ENCODE measurements at places on chromosomes 6 and 20. TPM values are rescaled to one million over a fixed set of nuclear protein-coding genes. Genes with fewer than 3 reads are reported as not detected.

DNA sequence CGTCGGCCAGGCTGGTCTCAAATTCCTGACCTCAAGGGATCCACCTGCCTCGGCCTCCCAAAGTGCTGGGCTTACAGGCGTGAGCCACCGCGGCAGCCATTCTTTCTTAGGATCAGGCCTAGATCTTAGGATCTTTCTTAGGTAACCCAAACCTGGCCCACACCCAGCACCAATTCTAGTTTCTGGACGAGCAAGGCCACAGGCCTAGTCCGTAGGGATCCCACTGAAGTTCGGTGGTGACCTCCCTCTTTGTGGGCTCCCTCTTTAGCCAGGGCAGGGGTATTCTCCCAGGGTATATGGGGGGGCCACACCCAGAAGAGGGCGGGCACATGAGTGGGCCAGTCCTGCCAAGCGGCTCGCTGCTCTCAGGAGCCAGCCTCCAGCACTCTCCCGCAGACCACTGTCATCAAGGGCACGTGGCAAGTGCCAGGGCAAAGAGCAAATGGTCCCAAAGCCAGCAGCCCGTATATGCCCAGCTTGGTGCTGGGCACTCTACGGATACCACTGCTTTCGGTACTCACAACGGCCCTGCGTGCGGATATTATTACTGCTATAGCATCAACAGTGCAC, 6.5 kb downstream of the PXDC1 start:
- no peak for DNase-seq

DNA sequence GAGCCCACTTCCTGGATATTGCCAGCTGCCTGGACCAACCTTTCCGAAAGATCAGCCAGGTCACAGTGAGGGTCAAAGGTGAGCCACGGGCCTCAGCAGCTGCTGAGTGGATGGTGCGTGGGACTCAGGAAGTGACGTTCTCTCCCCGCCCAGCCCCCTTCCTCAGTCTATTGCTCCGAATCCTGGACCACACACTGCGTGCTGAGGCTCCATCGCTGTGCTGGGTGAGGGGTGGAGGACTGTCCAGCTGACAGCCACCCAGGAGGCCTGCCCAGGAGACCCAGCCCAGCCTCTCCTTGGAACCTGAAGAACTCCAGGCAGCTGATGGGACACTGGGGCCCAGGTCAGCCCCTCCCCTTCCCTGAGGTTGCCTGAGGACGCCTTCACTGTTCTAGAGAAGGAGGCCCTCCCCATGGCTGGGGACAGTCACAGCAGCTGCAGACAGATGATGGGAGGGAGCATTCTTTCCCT, 94.4 kb upstream of the CD93 start:
- no peak for DNase-seq

- DNase-seq: peak; percentile 62
Observed at GRCh38 chr20:62795023-62795761, 1.1 kb upstream of the MRGBP start.

DNA sequence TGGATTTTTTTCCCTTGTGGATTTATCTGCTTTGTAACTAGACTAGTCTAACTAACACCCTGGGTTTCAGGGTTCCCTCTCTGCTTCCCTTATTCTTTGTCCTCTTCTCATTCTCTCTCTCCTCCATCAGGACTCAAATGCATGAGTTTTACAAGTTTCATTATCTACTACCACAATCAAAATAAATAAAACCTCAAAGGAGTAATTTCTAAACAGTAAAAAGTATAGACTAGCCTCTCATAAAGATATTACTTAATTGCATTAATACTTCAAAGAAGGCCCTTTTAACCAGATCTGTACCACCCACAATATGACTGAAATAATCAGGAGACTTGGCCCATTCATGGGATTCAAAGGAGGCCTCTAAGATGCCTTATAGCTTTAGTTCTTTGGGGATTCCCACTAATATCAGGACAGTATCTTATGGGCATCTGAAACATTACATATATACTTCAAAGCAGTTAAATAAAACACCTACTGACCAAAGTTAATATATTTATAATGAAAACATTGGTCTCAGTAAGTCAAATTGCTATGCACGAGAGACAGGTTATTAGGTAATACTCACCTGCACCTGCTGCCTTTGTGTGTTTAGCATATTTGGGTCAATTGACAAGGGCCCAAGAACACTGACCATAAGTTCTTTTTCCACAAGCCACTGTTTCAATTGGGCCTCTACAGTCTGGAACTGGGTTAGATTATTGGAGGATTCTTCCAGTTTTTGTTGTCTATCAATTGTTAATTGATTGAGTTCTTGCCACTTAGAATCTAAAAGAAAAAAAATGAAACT, 85.7 kb downstream of the DST start:
- no peak for DNase-seq

DNA sequence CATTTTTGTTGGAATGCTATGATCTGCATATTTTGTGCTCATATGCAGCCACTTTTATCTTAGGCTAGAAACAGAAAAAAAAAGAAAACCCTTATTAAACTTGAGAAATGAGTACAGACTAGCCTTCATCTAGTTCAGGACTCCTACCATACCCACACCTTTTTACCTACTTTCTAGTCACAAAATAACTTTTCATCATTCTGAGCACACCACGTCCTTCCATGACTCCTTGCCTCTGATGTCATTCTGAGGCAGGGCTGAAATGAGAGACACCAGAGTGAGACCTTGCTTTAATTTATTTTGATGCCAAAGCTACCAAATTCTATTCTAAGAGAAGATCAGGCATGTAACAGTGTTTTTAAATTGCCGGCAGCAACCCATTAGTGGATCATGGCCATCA, 38.8 kb downstream of the SNX3 start:
- no peak for DNase-seq

DNA sequence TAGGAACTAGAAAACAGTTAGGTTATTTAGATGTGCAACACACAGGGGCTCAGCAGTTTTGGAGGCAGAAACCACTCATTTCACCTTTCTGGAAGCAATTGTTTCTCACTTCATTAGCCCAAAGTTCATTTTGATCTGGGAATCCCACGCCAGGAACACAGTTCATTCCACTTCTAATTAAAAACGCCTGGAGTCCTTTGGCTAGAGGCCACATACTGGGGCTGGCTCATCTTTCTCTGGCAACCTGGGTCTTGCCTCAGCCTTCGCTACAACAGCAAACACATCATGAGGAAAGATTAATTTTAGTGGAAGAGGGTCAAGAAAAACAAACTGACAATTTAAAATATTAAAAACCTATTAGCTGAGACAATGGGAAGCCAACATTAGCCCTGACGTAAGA, 69.7 kb downstream of the RFPL4B start:
- no peak for DNase-seq

DNA sequence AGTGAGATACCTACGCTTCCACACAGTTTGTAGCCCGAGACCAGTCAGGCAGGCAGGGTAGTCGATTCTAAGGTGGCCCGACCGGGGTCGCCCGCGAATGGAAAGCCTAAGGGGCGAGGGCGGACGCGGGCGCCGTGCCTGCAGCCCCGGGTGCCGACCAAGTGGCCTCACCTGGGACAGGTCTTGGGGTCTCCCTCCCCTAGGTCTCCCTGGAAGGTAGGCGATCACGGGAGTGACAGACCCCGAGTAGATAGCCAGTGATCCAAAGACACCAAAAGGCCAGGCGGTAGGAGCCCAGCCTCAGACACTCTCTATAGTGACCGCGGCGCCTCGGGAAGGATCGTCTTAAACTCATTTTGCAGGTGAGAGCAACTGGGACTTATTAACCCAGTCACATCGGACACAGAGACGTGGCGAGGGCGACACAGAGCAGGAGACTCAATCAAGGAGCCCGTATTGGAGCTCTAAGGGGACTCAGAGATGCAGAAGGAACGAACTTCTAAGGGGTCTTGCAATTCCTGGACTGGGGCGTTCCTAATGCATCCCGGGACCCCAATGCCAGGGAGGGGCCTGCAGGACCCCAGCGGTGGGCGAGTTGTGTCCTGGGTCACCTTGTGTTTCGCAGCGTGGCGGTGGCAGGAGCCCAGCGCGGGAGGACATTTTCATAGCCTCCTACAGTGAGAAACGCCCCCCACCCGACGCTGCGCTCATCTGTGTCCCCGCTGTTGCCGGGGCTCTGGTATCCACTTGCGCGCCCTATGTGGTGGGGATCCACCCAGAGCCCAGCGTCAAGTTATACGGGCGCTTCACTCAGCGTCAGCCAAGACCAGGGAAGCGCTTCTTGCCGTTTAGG, 2.1 kb upstream of the VSX1 start:
- peak; percentile 12 for DNase-seq

GRCh38 chr6:142235272-142235671, 66.5 kb upstream of the ADGRG6 start:
- DNase-seq: no peak

DNA sequence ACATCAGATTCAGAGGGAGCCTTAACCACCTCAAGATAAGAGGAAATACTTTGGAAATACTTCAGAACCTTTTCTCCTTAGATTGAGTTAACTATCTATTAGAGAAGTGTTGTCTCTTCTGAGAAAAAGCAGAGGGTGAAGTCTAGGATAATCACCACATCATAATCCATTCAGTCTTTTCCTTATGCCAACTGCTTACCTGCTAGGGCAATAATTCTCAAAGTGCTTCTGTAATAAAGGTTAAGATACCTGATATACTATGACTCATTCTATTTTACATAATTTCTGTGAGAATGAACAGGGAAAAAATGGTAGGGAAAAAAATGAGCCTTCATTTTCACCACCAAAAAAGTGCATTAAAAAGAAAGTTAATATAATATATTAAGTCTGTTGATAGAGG, 70.1 kb upstream of the LOC128125822 start:
- no peak for DNase-seq

- no peak for DNase-seq
Observed at GRCh38 chr6:35085359-35086281, 55.5 kb downstream of the TCP11 start.

- no peak for DNase-seq
Observed at GRCh38 chr20:46642265-46642968, 8.8 kb downstream of the SLC13A3 start.

DNA sequence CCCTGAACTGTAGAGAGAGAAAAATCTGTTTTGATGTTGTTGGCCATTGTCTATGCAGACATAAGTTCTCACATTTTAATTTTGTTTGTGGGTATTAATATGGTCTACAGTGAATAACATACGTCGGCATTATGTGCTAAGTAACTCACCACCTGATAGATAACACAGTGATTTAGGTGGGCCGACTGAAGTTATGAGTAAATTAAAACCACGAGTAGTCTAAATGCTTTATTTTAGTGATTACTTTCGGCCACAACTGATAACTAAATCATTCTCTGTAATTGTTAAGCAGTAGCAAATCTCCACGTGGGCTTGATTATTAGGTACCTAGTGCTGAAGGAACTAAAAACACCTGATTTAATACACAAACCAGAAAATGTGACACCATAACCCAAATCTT, 1.1 kb downstream of the DOP1A start:
- no peak for DNase-seq

The SCGN gene
- not detected for total RNA-seq

GRCh38 chr6:144190593-144190992, 40.3 kb downstream of the STX11 start:
- no peak for DNase-seq

- no peak for DNase-seq
Observed at GRCh38 chr20:32839227-32839981, 19.3 kb upstream of the EFCAB8 start.

DNA sequence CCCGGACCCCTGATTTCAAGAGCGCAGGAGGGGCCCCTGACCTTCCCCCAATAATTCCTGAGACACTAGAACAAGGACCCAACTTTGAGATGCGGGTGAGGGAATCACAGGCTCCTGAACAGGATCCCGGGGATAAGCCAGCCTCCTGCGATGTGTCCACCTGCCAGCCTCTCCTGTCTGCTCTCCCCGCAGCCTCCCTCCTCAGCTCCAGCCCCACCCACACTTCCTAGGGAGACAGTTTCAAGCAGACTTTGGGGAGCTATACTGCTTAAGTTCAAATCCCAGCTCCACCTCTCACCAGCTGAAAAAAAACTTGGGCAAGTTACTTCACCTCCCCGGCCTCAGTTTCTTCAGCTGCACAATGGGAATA, 50.8 kb downstream of the GRM4 start:
- no peak for DNase-seq

The PHACTR1 gene
- 0.44 TPM for total RNA-seq

DNA sequence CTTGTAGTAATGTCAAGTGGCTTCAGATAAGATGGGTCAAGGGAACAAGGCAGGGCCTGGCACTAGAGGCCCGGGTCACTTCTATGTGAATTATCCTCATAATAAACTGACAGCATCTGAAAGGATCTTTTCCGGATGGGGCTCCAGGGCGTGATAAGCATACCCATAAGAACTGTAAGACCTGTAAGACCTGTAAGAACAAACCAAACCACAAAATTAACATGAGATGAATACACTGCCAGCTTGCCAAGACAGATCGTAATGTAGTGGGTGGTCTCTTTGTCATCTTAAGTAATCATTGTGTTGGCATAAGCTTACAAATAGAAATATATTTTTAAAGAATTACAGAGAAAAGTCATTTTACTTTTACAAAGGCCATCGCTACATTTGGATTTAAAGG, 334.9 kb downstream of the RFPL4B start:
- DNase-seq: no peak

The TGM3 gene
- total RNA-seq: not detected

GRCh38 chr6:82017288-82017687, 230.3 kb downstream of the IBTK start:
- DNase-seq: no peak

DNA sequence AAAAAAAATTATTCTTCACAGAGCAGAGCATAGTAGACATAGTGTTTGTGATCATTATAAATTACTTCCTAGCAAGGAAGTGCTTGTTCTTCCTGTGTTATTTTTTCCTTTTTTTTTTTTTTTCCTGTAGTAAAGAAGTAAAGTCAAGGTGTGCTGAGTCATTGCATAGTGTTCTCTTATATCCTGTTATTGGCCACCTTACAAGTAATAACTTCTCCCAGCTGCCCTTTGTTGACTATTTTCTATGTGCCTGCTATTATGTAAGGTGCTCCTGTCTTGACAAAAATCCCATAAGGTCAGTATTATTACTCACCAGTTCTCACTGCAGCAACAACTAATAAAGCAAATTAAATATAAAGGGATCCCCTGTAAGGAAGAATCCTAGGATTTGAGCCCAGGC, 195.3 kb downstream of the GJA1 start:
- DNase-seq: no peak

The FAM83C gene
- total RNA-seq: not detected

The ESR1 gene
- total RNA-seq: 0.34 TPM

GRCh38 chr6:92538926-92539325, 880.4 kb downstream of the EPHA7 start:
- DNase-seq: no peak

- DNase-seq: peak; percentile 5
Observed at GRCh38 chr6:125747589-125748405, 1.6 kb upstream of the HEY2 start.

DNA sequence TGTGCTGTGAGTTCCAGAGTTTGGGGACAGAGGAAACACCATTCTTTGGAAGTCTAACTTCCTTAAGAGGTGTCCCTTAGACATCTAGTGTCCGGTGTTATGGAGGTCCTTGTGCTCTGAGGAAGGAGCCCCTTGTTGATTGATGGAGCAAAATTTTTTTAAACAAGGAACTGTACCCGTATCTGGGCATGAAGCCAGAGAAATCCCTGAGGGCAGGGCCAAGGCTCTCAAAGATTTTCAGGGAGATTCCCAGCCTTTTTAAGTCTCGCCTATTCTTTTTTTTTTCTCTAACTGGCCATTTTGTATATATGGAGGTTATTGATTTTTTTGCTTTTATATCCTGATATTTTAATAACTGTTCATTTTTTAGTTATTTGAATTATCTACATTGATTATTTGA, 45.9 kb downstream of the TRIM38 start:
- no peak for DNase-seq

Measured in activated T-helper 1 cell treated with anti-CD3 and anti-CD28 coated beads, Interleukin-12 subunit alpha, Interleukin-12 subunit beta, Interleukin-2, Interleukin-4 antibody, amounts not matched to agents 30 ng/mL and 10 ng/mL and 1 ng/mL, durations not matched to agents 14 hours and 24 hours and 36 hours (primary cell).